ENCODE measurements at places on chromosomes 2 and 18.

DNA sequence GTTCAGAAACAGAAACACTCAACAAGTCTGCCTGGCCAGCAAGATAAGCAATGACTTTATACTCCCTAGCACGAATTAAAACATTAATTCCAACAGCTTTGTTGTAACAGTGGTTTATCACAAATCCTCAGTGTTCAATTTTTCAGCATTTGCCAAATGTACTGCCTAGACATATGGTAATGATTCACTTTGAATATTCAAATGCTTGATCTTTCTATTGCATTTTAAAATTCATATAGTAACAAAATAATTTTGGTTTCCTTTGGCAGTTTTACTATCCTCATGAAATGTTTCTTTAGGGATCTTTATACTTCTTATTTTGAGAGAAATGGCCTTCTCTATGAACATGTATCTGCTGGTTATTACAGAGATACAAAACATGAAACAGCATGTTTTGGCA is 851.8 kb upstream of the NXPH2 start:
- DNase-seq, result no peak

DNA sequence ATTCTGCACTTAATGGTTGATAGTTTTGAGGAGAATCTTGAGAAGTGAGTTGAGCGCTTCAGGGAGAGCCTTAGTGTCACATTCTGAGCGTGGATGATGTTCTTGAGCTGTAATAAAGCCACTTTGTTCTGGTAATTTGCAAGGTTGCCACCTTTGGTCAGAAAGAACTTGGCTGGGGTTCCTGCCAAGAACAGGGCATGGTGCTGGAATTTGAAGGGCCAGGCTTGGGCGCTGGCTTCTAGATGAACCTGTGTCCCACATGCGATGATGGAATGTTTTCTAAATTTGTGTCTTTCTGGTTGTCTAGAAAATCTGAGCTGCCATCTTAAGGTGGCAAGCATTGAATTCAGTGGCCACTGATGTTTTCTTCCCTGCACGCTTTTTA is 124.1 kb upstream of the EML6 start:
- DNase-seq, result no peak

DNA sequence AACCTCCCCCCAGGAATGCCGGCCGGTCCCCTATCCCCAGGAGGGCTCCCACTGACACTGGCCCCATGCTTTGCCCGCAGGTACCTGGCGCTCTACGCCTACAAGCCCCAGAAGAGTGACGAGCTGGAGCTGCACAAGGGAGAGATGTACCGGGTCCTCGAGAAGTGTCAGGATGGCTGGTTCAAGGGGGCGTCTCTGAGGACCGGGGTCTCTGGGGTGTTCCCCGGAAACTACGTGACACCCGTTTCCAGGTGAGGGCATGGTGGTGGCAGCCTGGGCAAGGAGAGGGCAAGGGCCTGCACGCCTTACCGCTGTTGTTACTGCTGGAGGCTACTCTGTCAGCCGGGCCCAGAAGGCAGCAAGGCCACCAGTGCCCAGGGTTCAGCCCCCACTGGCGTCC is 181.3 kb downstream of the SEPTIN10 start:
- no peak for DNase-seq

- no peak for DNase-seq
Measured at GRCh38 chr2:133657591-133657990, 89.3 kb upstream of the NCKAP5 start.

DNA sequence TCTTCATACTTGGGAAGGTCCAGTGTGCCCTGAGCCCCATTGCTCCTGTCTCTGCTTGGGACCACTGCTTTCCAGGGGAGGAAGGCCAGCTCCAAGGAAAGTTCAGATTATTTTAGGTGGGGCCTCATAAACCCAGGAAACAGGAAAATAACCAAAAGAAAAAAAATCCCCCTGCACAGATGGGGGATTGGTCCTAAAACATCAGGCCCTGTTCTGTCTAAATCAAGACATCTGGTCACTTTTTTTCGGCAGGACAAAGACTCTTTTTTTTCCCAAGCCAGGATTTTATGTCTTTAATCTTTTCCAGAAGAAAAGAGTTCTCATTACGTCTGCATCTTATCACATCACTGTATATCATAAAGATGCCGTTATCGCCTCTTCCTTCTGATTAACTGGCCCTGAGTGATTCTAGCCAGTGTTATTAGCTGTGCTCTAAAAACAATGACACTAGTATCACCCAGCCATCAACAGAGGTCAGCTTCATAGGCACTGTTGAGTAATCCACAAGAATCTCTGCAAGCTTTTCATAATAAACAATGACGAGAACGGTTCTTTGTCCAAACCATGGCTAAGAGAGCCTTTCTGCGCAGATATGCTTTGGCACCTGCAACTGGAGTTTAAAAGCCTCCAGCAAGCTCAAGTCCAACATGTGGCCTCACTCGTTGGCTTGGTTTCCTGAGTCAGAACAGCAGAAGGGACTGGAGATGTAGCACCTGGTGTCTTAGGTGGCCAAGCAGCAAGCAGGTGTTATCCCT is 138.2 kb downstream of the VAPA start:
- DNase-seq, result no peak

Measured in NCI-H2171 (cell line).